ENCODE measurements at places on chromosomes 2 and 18.

DNA sequence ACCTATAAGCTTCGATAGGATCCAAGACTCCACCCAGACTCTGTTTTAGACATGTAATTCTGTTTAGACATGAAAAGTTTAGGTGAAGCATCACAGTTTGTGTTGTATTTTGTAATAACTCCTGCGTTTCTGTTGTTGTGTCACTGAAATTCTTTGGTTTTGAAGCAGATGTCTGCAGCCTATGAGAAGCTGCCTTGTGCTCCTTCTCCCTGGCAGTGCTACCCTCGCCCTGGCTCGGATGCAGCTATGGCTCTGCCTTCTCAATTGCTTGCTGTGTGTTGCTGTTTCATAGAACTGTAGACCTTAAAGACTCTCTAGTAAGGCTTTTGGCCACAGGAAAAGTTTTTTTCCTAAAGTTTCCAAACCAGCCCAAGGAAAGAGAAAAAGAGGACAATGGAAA lies 40.2 kb upstream of the ZNF638 start:
- DNase-seq, result no peak

- peak; percentile 98 for DNase-seq
These were observed at the start of gene MC5R for GRCh38 chr18:13823707-13824395. TSS of gene MC5R (plus strand) at chr18:13824149. CDS start at chr18:13825766, 1,617 bp downstream.

DNA sequence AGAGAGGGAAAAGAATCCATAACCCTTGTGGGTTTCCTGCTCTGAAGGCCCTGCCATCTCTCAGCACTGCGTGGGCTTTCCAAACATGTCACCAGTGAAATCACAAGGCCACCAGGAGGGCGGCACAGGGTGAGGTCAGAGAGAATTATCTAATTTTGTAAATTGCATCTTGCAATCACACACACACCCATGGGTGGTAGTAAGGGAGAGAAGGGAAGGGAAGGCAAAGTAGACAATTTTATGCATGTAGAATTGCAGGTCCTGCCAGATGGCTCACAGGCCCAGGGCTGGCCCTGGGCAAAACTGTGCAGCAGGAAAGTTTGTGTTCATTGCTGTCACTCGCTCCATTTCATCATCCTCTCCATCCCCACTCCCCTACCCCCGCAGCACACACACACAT lies 21.0 kb upstream of the ZBTB7C start:
- DNase-seq, result no peak

- DNase-seq, result no peak
These were observed 234.3 kb upstream of the HS6ST1 start for GRCh38 chr2:128552806-128553551.

- no peak for DNase-seq
These were observed 152.2 kb downstream of the PHLPP1 start for GRCh38 chr18:62867534-62867933.

Measured in urothelium cell line (cell line).